ENCODE measurements at places on chromosomes 13 and 19. TPM values are rescaled to one million over a fixed set of nuclear protein-coding genes. Genes with fewer than 3 reads are reported as not detected.

DNA sequence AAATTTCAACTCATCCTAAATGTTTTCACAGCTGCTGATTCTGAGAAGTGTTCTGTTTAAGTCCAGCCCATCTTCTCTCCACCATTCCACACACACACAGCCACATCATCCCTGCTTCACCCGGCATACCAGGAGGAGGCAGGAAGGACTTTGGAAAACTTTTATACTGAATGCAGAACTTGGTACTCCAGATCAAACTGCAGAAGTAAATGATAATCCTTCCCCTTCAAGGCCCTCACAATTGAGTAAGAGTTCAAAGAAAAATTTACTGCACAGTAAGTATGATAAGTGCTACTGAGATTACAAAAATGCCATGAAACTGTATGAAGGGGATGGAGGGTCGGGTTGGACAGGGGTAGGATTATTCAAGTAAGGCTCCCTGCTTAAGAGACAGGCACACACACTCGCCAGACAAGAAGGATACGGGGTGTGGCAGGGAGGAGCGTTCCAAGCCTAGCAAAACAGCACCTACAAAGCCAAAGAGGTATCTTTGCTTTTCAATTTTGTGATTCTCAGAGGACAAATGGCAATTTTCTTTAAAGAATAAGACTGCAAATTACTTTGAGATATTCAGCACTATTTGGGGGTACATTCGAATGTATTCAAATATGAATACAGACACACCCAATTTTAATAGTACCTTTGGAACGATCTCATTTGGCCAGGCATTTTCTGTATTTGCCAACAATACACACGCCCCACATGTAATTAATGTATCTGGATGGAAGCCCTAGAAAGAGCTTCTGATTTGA, 2.5 kb downstream of the USP12 start:
- peaks cover 38% of the 10 kb centered on the region for H3K4me1 ChIP-seq
- no peaks in the 10 kb centered on the region for H3K27me3 ChIP-seq

- H3K4me1 ChIP-seq: peaks cover 51% of the 10 kb centered on the region
- DNase-seq: no peak
- H3K4me3 ChIP-seq: no peak overlapping the region
- no peaks in the 10 kb centered on the region for H3K27me3 ChIP-seq
Measured at GRCh38 chr13:114065926-114066774, 66.3 kb downstream of the RASA3 start.

- H3K27ac ChIP-seq: no peak within 1 kb of the TSS
- no peak within 1 kb of the TSS for H3K4me3 ChIP-seq
- H3K4me1 ChIP-seq: peaks cover 4% of the 10 kb centered on the region
- peaks cover 26% of the 10 kb centered on the region for H3K27me3 ChIP-seq
- DNase-seq: no peak
Measured at GRCh38 chr19:45667620-45668341, at the start of gene GIPR. GIPR (plus strand) TSS chr19:45668221; CDS start chr19:45669521, 1,300 bp downstream.

GRCh38 chr19:5091018-5091683, 122.2 kb downstream of the KDM4B start:
- no peak overlapping the region for H3K4me3 ChIP-seq
- peaks cover 14% of the 10 kb centered on the region for H3K36me3 ChIP-seq
- no peaks in the 10 kb centered on the region for H3K4me1 ChIP-seq
- no peak for DNase-seq
- no peaks in the 10 kb centered on the region for H3K27me3 ChIP-seq

RAVER1 gene
- total RNA-seq: 55.1 TPM

C19orf85 gene
- not detected for total RNA-seq

CLC gene
- total RNA-seq: not detected

GAPDHS gene
- not detected for total RNA-seq

KLF16 gene
- total RNA-seq: 36.6 TPM

All from endothelial cell of umbilical vein (primary cell).